ENCODE measurements at places on chromosomes 6 and 20. TPM values are rescaled to one million over a fixed set of nuclear protein-coding genes. Genes with fewer than 3 reads are reported as not detected.

DNA sequence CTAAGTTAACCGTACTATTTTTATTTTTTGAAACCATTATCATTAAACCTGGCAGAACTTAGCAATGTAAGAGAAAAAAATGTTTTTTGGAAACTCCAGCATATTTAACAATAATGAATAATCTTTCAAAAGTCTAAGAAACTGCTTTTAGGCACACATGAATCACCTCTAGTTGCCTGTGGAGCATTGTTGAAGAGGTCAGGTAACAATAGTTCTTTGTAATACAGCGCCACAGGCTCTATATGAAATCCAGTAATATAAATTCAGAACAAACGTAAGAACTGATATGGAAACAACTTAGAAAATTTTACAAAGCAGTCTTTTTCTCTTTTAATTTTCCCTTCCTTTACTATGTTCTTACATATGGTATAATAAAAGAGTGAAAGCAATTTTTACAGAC, 10.3 kb downstream of the LYRM4 start:
- no peak overlapping the region for H3K27ac ChIP-seq
- H3K36me3 ChIP-seq = no peaks in the 10 kb centered on the region
- DNase-seq = no peak
- H3K4me1 ChIP-seq = no peaks in the 10 kb centered on the region
- H3K27me3 ChIP-seq = no peaks in the 10 kb centered on the region

GRCh38 chr20:60108397-60108796, 150.2 kb downstream of the CDH26 start:
- H3K27me3 ChIP-seq = no peaks in the 10 kb centered on the region
- no peak overlapping the region for H3K27ac ChIP-seq
- H3K36me3 ChIP-seq = no peaks in the 10 kb centered on the region
- no peak for DNase-seq
- no peaks in the 10 kb centered on the region for H3K4me1 ChIP-seq
- H3K4me3 ChIP-seq = no peak overlapping the region

- H3K27ac ChIP-seq = no peak overlapping the region
- no peaks in the 10 kb centered on the region for H3K36me3 ChIP-seq
- no peaks in the 10 kb centered on the region for H3K4me1 ChIP-seq
- H3K4me3 ChIP-seq = no peak overlapping the region
- no peaks in the 10 kb centered on the region for H3K27me3 ChIP-seq
Measured at GRCh38 chr6:81739230-81740195, 13.0 kb downstream of the TENT5A start.

DNA sequence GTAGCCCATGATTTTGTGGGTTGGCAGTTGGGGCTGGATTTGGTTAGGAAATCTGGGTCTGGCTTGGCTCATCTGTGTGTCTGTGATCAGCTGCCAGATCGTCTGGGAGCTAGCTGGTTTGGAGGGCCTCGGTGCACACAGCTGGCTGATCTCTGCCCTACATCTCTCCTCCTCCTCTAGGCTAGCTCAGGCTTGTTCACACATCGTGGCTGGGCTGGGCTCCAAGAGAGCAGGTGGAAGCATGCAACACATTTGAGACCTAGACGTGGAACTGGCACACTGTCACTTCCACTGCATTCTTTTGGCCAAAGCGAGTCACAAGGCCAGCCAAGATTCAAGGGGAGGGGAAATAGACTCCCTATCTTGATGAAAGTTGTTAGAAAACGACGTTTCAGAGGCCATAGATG, 15.9 kb downstream of the NDUFAF5 start:
- H3K27me3 ChIP-seq = no peaks in the 10 kb centered on the region
- peaks cover 59% of the 10 kb centered on the region for H3K36me3 ChIP-seq
- H3K27ac ChIP-seq = peak overlapping the region; percentile 16
- no peak overlapping the region for H3K4me3 ChIP-seq
- no peaks in the 10 kb centered on the region for H3K4me1 ChIP-seq

DNA sequence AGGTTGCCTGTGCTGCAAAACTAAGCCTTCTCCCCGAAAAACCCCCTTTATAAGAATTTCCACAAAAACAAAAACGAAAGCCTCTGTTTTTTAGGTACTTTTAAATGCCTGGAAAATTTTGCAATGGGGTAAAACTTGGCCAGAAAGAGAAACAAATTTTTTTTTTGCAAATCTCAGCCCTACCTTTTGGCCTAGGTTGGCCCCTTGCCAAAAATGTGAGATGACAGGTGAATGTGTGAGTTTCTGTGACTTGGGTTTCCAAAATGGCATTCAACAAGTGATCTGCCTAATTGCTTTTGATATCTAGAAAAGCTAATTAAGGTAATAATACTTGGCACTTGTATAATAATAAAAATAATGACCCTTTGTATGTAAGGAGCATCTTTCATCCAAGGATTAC, 48.4 kb downstream of the MAFB start:
- H3K36me3 ChIP-seq = no peaks in the 10 kb centered on the region
- no peaks in the 10 kb centered on the region for H3K4me1 ChIP-seq
- no peak overlapping the region for H3K27ac ChIP-seq
- no peak overlapping the region for H3K4me3 ChIP-seq
- DNase-seq = no peak

GJE1 gene
- total RNA-seq = not detected

SLC16A10 gene
- 8.3 TPM for total RNA-seq

ANKRD66 gene
- not detected for total RNA-seq

SNAI1 gene
- 13.4 TPM for total RNA-seq

CDS2 gene
- 37.5 TPM for total RNA-seq

CAGE1 gene
- total RNA-seq = 0.20 TPM
